ENCODE measurements at places on chromosomes 5 and 9.

GRCh38 chr5:95654196-95654595 lies 7.6 kb downstream of the RFESD start:
- DNase-seq = no peak

GRCh38 chr5:37212096-37212495 lies 37.1 kb downstream of the CPLANE1 start:
- no peak for DNase-seq

DNA sequence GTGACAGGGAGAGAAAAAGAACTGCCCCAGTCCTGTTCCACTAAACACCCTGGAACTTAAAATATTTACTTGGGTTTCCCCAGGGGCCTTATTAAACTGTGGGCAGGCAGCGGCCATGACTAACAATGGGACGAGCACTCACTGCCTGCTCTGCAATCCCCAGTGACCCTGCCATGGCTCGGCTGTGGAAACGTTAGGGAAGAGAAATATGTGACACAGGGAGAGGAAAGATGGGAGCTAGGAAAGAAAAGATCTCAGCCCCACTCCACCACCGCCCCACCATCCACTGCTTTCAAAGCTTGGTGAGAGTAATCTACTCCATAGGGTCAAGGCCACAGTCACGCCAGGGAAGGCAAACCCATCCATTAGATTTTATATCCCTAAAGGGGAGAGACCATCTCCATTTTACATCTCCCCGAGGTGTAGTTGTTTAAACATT lies 117.6 kb downstream of the EFNA5 start:
- DNase-seq = no peak

GRCh38 chr5:101244621-101245020 lies 341.5 kb upstream of the ST8SIA4 start:
- no peak for DNase-seq

DNA sequence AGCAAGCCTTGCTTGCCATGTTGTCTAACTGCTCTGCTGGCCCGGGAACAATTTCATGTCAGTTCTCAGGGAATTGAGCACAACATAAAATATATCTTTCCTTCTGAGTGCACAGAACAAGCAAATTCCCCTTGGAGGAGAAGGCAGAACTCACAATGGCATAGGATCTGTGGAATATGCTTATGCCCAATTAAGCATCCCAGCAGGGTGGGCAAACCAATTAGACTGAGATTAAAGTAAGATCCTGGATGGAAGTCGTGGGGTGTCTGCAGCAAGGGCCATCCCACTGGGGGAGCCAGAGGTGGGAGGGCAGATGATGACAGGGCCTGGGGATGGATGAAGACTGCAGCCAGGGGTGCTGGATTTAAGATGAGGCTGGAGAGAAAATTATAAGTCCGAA lies 114.1 kb downstream of the BRINP1 start:
- no peak for DNase-seq

DNA sequence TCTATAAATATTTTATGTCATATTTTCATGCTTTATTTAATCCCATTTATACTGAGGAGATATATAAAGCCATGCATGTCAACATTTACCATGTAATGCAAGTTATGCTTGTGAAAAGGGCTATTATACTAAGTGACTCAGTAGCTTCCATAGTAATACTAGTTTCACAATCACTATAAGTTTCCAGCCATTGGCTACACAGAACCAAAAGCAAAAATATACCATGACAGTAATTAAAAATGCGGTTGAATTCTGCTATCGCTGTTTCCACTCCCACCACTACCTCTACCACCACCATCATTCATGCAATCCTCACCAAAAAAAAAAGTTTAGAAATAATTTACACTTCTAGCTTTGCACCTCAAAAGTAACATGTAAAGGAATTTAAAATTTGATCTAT lies 60.2 kb downstream of the MLLT3 start:
- no peak for DNase-seq

DNA sequence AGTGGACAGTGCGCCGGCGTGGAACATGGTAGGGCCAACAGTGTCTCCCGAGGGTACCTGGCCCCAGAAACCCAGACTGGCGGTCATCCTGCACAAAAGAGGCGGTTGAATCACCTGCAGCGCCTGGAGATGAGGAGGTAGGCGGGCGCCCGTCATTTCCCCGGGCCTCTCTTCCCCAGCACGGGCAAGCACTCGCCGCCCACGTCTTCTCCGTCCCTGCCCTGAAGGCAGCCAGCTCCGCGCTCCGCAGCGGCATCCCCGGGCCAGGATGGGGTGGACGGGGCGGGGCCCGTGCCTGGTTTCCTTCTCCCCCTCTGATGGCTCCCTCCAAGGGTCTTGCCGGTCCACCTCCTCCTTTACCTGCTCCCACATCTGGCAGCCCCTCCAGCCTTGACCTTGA lies 27.1 kb upstream of the N4BP3 start:
- no peak for DNase-seq

DNA sequence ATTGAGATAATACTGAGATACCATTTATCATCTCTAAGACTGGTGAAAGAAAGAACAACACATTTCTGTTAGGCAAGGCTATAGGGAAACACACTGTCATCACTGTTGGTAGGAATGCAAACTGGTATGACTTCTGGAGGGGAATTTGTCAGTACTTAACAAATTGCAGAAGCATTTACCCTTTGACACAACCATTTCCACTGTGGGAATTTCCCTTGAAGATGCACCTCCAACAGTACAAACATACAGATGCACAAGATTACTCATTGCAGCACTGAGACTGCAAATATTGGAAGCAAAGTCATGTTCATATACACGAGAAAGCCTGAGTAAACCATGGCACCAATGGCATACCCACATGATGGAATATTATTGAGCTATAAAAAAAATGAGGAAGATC lies 17.6 kb downstream of the GM2A start:
- no peak for DNase-seq

DNA sequence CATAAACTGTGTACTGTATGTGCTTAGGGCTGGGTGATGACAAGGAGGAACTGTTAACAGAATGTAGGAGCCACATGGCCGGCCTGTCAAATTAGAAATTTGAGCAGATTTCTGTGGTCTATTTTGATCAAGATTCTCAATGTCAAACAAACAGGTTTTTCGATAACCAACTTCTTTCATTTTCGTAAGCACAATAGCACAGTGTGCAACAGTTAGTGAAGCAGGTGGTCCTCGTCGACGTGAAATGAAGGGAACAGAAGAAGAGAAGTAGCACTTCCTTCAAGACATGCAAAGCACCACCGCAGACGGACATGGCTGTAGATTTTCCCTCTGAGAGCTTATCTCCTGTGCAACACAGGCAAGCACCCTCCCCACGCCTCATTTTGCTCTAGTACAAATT lies 252.1 kb downstream of the CRB2 start:
- no peak for DNase-seq

GRCh38 chr5:456351-457194 lies 13.6 kb downstream of the EXOC3 start:
- no peak for DNase-seq

DNA sequence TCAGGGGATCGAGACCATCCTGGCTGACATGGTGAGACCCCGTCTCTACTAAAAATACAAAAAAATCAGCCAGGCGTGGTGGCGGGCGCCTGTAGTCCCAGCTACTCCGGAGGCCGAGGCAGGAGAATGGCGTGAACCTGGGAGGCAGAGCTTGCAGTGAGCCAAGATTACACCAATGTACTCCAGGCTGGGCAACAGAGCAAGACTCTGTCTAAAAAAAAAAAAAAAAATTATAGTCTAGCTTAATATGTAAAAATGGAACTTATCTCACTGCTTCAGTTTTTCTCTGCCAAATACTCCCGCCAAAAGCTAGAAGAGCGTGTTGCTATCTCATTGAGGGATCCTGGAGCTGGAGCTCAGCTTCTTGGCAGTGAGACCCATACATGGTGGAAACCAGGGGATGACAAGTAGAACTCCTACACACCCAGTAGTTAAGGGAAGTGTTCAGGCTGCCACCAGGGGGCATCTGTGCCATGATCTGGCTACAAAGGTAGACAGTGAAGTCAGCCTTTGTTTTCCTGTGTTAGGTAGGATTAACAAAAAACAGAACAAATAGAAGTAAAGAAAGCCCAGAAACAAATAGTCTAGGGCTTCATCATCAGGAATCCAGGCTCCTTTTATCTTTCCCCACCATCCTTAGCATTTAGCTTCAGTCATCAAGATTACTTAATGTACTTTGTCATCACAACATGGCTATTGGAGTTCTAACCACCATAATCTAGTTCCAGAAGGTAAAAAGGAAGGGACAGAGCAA lies 33.6 kb upstream of the GLIPR2 start:
- DNase-seq = peak; percentile 63

DNA sequence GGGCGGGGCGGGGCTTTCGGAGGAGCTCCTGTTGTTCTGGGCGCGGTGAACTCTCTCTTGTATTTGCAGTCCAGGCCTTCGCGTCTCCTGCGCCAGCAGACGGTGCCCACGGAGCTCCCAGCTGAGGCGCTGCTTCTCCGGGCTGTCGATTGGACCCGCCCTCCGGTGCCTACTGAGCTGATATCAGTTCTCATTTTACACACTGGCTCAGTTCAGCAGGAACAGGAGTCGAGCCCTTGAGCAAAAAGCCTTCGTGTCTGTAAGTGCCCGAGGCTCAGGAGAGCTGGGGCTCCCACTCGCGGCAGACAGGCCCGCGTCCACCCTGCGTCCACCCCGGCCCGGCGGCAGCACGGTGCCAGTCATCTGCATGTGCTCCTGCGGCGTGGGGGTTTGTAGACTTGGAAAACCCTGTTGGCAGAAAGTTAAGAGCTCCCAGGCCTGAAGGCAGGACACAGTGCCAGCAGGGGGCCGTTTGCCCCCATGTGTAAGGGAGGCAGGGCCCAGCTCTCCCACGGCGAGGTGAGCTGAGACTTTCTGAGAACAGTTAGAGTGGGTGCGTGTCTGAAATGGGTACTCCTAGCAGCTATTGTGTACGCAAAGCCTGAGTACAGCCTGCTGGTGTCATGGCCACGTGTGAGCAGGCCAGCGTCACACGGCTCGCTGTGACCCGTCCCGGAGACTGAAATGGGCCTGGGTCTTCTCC lies 231.5 kb downstream of the FANCC start:
- no peak for DNase-seq

DNA sequence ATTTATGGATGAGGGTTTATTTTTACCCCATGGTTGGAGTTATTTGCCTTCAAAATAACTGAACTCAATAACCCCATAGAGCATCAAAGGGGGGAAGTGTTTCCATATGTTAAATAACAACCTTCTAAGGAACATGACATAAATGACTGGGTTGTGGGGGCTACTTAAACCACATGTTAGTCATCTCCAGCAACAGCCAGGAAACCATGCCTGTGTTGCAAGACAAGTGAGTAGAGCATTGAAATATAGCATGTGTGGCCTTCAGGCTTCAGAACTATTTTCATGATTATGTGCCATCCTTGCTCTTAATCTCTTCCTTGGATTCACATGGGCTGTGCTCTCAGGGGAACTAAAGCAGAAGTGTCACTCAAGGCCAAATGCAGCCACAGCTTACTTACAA lies 431.2 kb downstream of the AGTPBP1 start:
- DNase-seq = no peak

DNA sequence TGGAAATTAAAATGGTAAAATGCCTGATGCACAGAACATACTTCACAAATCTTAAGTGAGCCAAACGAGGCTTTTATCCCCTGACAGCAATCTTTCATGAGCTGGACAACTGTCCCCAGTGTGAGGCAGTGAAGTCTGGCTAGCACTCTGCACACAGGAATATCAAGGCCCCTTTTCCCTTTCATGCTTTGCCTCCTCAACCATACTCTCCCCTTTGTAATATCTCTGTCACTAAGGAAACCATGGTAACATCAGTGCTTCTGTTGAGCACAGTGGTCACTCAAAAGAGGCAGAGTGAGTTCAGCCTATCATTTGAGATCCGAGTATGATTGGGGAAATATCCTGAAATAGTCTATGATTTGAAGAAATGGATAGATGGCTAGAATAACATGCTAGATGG lies 318.3 kb downstream of the ENC1 start:
- DNase-seq = no peak

- DNase-seq = peak; percentile 15
Measured at GRCh38 chr9:117000834-117001233, 313.7 kb downstream of the TRIM32 start.

DNA sequence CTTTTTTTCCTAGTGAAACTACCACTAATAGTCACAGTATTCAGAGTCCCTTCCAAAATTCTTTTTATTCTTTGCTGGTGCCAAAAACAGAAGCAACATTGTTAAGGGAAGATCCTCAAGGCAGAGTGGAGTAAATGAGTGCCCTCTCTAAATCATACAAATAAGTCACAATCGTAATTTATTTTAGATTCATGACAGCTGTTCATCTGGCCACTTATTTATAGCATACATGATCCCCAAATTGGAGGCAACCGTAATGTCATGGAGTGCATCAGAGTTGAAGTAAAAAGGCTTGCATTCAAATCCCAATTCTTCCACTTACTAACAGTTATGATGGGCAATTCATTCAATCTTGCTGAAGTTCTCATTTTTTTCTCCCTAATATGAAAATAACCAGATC lies 33.4 kb downstream of the POLK start:
- DNase-seq = no peak

DNA sequence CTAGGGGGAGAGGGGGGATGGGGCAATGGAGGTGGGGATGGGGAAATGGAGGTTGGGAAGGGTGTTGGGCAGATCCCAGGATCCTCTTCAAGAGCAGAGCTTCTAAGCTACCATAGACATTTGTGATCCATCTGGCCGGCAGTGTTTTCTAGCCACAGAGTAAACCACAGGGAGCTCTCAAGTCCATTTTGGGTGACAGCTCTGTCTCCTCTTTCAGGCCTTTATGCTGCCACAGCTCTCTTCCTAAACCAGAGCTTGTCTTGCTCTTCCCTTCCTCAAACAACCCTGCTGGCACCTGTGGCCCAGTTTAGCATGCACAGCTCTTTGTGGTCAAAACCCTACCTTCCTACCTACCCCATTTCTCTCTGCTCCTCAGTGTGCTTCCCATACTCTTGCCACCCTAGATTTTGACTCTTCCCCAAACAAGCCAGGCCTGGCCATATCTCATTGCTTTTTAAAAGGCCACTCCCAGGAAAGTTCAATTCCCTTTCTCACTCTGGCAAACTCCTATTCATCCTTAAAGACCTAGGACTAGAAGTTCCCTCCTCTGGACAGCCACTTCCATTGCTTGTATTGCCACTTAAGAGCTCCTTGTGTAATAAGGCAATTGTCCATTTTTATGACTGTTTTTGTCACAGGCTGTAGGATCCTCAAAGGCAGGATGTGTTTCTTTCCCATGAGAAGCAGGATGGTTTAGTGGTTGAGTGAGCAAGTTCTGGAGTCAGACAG lies 84.3 kb upstream of the PANK3 start:
- no peak for DNase-seq

GRCh38 chr5:72244862-72245371 lies 75.1 kb downstream of the MRPS27 start:
- no peak for DNase-seq

GRCh38 chr5:5347442-5347841 lies 75.0 kb upstream of the ICE1 start:
- no peak for DNase-seq

GRCh38 chr5:174282391-174282790 lies 236.9 kb downstream of the NSG2 start:
- no peak for DNase-seq

DNA sequence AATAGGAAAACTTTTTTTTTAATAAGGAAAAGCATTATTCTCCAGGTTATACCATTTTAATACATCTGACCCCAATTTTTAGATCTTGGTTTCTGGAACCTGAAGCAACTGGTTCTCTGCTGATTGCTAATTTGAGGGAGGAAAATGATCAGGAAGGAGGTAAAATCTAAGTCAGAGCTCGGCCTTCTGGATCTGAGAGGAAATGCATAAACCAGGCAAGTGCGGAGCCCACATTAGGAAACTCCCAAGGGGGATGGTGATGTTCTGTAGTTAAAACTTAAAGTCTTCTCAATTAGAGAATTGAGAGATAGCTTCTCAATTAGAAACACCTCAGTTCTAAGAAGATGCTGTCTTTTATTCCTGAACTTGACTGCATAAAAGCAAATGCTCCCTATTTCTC lies 113.5 kb downstream of the TSSK1B start:
- no peak for DNase-seq

GRCh38 chr5:9230355-9230754 lies 315.5 kb downstream of the SEMA5A start:
- DNase-seq = no peak
